Mesenteric fat pad (tissue), 1 donor: ENCODE measurements at places on chromosomes 3 and 15. TPM values are rescaled to one million over a fixed set of nuclear protein-coding genes. Genes with fewer than 3 reads are reported as not detected.

DNA sequence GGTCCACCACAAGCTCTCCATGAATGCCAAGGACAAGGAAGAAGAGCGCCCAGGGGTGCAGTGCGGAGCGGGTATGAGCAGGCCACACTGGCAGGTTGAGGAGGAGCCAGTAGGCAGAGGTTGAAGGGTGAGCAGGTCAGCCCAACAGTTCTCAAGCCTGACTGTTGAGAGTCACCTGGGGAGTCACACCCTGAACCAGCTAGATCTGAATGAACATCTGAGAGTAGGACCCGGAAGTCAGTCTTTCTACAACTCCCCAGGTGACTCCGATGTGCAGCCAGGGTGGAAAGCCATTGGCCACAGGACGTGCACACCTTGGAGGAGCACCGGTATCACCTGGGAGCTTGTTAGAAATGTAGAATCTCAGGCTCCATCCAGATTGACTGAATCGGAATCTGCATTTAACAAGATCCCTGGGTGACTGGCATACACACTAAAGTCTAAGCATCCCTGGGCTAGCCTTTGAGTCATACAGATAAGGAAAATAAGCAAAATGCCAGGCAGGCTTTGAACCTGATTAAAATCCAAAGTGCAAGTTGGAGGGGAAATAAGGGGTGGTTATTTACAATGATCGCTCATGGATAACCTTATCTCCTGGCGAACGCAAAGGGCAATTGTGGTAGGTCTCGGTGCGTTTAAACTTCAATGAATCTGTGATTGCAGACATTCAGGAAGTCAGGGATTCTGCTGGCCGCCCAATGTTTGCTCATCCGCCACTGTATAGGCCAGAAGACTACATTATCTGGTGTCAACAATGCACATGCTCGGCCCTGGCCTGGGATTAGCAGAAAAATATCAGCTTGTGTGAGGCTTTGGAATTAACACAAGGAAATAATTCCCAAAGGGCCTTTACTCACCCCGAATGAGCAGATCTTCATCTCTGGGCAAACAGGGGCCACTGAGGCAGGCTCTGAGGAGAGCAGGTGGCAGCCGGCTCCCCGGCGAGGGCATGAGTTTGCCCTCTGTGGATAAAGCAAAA is 11.7 kb upstream of the LYZL4 start:
- no peak for DNase-seq

DNA sequence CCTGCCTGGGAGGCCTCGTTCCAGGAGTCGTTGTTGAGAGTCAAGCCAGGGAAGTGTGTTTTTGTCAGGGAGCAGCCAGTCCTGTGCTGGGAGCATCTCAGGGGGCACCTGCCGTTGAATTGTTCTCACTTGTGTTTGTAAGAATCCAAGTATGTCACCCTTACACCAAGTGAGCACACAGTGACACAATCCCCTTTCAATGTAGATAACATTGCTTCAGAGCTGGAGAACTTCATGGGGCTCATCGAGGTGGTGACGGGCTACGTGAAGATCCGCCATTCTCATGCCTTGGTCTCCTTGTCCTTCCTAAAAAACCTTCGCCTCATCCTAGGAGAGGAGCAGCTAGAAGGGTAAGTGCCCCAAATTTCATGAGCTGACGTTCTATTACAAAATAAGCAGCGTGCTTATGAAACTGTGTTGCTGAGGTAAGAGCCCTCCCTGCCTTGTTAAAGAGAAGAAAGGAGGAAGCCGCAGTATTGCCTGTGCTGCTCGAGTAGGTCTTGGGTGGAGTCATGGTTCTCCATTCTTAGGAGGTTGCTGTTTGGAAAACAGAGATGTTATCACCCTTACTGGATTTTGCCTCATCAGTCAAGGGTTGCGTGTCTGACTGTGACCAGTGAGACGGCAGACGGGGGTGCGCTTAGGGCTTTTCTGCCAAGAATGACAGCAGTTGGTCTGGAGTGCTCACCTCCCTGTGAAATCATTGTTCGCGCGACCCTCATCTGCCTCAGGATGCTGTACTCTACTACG is 108.1 kb downstream of the PGPEP1L start:
- DNase-seq: no peak

SLC51B gene
- not detected for total RNA-seq

FGF12 gene
- total RNA-seq: 4.5 TPM

GRCh38 chr3:123193448-123194101 is 8.2 kb upstream of the SEC22A start:
- no peak for DNase-seq

CEP63 gene
- 27.3 TPM for total RNA-seq

GRCh38 chr15:89442671-89443307 is 53.6 kb downstream of the RHCG start:
- DNase-seq: no peak

TEX9 gene
- 1.6 TPM for total RNA-seq

DNA sequence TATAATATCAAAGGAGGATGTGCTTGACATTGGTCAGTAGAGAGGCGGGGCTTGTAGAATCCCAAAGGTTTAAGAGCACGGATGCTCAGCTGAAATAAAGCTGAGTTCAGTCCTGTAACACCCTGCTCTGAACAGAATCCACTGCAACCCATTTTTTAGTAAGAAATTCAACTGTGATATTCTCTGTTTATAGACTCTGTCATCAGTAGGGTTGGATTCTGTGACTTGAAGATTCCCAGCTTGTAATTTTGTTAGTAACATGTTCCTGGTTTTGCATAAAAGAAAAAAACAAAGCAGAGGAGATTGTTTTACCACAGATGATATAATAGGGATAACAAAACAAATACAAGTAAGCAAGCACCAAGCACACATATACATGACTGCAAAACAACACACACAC is 324.6 kb upstream of the NR2F2 start:
- no peak for DNase-seq

CCDC13 gene
- 1.3 TPM for total RNA-seq

GRCh38 chr15:71148048-71148447 is 32.8 kb downstream of the THSD4 start:
- DNase-seq: no peak

- DNase-seq: no peak
Measured at GRCh38 chr3:24764236-24764915, 269.7 kb upstream of the THRB start.

DNA sequence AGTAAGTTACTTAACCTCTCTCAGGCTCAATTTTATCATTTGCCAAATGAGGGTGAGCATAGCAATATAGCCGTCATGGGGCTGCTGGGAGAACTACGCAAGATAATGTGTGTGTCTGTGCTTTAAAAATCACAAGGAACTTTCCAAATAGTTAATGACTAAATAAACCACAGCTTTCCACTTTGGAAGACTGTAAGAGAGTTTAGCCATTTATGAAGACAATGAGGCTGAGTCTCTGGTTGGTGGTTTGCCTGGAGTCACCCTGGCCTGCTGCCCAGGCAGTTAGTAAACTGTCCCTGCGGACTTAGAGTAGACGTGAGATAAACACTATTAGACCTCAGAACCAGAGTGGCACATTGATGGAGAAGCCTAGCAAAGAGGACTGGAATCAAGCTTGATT is 357.7 kb downstream of the CLSTN2 start:
- DNase-seq: no peak

DNA sequence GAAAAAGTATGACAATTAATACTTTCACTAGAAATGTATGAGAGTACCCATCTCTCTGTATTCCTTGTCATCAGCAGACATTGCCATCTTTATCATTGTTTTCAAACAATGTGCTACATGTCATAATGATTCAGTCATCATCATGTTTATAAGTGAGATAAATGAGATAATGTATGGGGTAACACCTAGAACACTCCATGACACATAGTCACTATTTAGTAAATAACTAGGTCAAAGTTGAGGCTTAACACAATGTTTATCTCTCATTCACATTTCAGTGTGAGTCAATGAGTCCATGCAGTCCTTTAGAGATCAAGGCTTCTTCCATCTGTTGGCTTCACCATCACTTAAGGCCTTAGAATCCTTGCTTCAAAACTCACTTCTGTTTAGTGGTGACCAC is 70.0 kb downstream of the NLGN1 start:
- DNase-seq: no peak

DNA sequence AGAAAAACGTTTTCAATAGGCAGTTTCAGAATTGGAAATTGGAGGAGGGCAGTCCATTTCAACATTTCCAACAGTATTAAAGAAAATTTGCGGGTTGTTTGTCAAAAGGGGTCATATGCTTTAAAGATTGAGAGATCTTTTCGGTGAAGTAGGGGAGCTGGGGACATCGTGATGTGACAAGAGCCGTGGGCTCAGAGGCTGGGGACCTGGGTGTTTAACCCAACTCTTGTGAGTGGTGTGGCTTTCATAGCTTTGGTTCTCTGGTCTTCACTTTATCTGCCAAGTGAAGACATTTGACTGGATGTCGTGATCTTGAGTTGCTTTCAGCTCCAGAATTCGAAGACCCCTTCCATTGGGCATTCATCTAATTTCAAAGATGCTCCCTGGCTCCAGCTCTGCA is 133.2 kb downstream of the PGPEP1L start:
- DNase-seq: no peak
